ENCODE measurements at places on chromosomes 12 and 14.
A peak's percentile ranks its signal among the peaks of the same experiment; 100 is the strongest.

GRCh38 chr12:78977304-78977867 is 112.8 kb downstream of the SYT1 start:
- no peak for DNase-seq

GRCh38 chr12:94942663-94943062 is 60.8 kb downstream of the NDUFA12 start:
- no peak for DNase-seq

DNA sequence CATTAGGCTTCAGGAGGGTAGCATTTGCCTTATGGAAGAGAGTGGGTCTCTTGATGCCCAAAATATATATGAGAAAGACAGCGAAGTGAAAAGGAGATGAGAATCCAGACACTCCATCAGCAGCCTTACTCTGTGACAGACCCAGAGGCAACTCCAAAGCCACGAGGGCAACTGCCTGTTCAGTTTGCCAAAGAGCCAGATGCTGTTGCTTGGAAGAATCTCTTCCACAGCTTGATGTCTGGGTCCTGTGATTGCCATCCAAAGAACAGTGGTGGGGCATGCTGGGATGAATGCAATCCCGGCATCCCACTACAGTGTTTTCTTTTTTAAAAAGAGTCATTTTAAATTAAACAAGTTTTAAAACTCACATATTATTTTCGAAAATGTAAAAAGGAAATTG is 10.9 kb upstream of the OTX2 start:
- DNase-seq = no peak

- DNase-seq = no peak
Observed at GRCh38 chr14:86088156-86088555, 558.2 kb downstream of the FLRT2 start.

GRCh38 chr12:95700316-95700785 is 90.2 kb downstream of the NTN4 start:
- DNase-seq = no peak

DNA sequence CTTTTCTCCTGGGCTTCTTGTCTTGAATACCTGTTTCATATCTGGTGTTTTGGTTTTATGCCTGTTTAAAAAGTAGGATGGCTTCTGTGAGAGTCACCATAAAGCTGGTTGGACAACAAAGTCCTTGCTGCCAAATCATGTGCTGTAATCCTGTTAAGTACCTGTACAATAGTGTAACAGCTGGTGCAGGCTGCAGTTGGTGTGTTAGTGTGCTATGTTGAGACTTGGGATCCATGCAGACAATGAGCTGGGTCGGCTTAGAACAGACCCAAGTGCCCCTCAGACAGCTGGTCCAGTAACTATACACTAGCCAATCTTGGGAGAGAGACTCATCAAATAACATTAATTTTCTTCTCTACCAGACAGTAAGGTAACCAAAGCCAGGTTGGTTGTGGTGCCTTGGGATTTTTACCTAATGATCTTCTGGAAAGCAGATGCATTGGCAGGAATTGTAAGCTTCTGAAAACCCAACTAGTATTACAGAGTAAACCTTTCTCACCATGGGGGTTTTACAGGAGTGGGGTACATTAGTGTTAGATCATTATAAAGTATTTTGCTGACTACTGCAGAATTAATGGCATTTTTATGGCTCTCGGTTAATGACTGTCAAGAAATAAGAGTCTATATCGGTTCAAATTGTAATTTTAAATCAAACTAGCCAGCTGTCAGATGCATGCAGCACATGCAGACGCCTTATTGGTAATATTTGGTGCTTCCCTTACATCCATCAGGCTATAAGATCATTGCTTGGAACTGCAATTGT is 231.2 kb downstream of the PDZRN4 start:
- DNase-seq = no peak

GRCh38 chr12:118850244-118850825 is 131.0 kb upstream of the SRRM4 start:
- DNase-seq = no peak

DNA sequence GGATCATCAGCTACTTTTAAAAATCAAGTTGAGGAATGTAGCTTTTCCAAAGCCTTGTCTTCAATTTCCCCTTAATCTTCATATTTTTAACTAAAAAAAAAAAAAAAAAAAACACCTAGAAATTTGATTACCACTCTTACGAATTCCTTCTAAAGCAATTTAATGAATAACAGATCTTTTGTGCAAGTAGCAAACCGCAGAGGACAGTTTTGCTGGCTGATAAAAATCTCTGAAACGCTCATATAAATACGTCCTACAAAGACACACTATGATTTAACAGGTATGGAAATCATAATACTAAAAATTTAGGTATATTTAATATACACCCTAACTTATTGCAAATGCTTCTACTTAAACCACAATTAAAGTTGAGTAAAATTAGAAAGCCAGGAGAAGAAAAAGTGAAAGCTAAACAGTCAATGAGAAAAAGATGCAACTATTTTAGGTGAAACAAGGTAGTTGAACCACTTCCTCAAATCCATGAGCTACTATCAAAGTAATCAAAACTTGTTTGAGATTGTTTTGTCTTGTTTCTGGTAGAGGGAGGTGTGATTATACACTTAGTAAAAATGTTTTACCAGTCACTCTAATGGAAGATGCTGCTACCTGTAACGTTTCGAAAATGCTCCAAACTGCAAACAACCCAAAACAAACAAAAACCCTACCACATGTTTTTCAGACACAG is 2.2 kb downstream of the PAWR start:
- no peak for DNase-seq

DNA sequence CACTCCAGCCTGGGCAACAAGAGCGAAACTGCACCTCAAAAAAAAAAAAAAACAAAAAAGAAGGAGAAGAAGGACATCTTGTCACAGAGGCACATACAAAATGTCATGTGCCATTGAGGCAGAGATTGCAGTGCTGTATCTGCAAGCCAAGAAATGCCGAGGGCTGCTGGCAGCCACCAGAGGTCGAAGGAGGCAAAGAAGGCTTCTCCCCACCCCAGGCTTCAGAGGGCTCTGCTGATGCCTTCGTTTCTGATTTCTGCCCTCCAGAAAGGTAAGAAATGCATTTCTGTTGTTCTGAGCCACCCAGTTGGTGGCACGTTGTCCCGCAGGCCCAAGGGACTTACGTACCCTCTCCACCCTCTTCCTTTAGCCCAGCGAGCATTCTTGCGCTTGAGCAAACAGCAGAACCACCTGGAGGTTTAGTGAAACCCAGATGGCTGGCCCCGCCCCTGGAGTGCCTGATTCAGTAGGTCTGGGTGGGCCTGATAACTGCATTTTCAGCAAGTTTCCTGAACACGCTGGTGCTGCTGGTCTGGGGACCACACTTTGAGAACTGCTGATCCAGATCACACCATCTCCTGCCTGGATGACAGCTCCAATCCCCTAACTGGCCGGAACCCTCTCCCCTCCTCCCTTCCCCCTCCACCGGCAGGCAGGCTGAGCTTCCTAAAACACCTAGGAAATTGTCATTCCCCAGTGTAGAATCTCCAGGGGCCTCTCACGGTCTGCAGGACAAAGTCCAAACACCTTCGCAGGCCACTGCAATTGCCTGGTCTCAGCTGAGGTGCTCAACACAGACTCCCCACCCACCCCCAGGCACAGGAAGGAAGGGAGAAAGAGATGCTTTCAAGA is 21.1 kb upstream of the SCARB1 start:
- no peak for DNase-seq

DNA sequence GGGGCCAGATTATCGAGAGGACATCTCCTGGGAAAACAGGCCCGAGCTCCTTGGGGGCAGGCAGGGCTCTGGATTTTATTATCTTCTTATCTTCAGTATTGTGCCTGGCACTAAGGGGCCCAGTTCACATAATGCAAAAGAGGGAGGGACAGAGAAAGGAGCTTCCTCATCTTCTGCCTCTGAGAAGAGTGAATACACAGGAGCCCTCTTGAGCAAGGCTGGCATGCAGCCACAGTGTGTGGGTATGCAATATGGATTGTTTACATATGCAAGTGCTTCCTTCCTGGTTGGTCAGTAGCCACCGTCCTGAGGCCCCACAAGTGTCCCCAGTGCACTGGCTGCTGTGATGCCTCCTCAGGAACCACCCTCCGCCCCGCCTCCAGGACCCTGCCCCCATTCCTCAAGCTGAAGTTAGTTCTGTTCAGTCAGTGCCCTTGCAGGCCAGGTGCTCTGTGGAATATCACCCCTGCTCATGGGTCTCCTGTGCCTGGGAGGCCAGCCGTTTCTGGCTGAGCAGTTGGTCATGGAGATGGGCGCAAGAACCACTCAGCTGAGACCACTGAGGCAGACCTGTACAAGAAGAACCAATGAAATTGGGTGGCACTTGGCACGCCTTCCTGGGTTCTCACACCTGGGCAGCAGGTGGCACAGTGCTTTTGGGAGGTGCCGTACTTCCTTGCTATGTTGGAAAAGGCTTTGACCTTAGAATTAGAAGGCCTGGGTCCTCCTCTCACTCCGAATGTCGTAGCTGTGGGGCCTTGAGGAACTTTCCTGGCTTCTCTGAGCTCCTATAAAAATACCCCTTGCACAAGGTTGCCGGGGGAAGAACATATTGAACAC is 35.1 kb upstream of the ACTN1 start:
- DNase-seq = no peak

DNA sequence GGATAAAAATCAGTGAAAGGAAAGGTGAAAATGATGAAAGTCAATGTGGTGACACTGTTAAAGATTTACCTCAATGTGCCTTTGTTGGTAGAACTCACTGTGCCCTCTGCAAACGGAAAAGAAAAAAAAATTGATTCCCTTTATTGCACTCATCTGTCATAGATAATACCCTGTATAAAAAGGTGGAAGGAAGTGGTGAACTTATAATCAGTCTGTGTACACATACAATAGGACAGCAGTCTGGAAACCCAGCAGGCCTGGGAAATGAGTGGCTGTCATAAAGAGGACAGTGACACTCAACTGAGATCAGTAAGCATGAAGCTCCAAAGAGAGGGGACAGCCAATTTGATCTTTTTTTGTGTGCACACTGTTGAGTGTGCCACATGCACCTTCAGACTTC is 364.7 kb downstream of the NOVA1 start:
- no peak for DNase-seq

DNA sequence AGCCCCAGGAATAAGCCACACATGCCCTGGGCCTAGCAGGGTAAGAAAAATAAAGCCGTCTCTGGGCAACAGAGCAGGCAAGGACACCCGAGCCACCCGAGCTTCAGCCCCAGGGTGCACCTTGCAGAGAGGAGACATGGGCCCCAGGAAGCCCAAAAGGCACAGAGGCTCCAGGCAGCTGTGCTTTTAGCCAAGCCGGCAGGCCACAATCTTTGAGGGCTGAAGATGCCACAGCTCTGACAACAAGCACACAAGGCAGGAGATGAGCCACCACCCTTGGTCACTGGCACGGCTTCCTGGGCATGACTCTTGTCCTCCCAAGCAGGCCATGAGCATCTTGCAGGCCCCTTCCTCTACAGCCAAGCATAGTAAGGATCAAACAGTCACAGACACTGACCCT is 86.3 kb downstream of the ITPK1 start:
- no peak for DNase-seq

GRCh38 chr14:52275372-52275771 is 7.9 kb downstream of the PTGDR start:
- DNase-seq = no peak

DNA sequence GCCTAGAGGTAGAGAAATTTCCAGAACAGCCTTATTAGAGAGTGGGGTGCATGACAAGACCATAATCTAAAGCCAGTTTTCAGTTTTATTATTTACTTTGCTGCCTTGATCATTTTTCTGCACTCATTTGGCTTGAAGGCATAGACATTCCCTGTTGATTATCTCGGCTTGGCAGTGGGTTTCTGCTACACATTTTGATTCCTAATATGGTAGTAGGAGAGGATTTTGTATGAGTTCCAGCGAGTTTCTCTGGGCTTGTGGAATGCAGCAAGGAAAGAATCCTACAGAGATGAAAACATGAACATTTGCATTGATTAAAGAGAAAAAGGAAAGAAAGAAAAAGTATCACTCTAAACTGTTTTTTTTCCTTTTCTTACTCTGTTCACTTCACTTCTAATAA is 281.2 kb downstream of the PAWR start:
- DNase-seq = no peak

- DNase-seq = no peak
Observed at GRCh38 chr14:100691395-100692056, 35.2 kb upstream of the DLK1 start.

GRCh38 chr12:49598527-49598926 is 6.9 kb downstream of the FAM186B start:
- DNase-seq = no peak

- no peak for DNase-seq
Observed at GRCh38 chr14:22552001-22552826, 36.8 kb downstream of the DAD1 start.

DNA sequence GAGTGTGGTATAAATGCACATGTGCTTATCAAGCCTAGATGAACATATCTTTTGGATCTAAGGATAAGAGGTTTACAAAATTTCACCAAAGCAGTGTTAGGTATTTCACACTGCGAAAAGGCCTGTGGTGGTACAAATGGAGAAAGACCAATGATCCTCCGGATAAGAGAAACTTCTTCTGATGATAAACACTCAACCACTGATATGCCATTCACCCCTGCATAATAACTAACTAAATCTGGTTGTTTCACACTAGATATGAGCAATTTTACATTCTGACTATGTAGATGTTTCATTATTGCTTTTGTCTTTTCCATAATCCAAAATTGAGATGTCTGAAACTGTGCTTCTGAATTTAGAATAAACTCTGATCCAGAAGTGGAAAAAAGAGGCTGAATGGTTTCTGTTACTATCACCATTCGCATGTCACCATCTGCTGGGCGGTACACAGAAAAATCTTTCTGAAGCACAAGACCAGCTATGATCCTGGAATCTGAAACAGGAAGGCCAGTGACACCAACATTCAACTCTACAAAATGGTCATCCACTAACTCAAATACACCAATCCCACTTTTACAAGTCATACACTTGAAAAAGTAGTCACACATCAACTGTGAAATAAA is 1.3 kb downstream of the BBS10 start:
- DNase-seq = no peak

DNA sequence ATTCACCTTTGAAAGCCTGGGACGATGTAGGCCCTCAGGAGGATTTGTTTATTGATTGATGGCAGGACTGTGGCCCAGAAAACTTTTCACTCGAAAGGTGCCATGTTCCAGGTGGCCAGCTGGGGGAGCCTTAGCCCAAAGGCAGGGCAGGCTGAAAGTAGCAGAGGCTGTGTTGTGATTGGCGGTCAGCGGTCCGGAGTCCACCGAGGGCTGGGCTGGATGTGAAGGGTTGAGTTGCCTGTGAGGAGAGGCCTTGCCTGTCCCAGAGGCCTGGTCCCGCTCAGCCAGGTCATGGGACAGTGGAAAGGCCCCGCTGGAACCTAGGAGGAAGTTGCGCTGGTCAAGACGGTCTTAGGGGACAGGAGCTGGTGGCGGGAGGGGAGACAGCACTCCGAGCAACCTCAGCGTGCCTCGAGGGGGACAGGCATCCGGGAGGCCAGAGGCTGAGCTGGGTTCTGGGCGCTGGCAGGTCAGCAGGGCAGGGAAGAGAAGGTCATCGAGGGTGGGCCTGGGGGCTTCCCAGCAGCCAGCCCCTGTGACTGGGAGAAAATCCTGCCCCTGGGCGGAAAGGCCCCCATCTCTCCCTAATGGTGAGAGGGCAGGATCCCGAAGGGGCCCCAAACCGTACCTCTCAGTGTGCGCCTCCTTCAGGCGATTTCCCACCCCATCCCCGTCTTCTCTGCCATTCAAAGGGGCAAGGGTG is 26.3 kb downstream of the CMA1 start:
- peak; percentile 26 for DNase-seq
